ENCODE measurements at places on chromosomes 3 and 15.

DNA sequence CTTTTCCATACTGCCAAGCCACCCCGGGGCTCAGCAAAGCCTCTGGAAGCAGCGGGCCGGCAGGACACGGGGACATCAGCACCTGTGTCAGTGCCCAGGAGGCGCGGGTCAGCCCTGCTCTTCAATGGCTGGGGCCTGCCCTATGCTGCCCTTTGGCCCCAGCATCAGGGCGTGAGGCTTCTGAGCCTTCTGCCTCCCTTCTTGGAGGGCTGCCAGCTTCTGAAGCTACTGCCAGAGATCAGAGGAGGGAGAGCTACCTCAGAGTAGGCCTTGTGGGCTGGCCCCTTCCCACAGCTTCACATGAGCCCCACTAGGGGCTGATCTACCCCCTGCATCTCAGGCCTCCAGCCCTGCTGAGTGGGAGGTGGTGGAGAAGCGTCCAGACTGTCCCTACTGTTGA lies 13.0 kb upstream of the TMEM115 start:
- DNase-seq = no peak

DNA sequence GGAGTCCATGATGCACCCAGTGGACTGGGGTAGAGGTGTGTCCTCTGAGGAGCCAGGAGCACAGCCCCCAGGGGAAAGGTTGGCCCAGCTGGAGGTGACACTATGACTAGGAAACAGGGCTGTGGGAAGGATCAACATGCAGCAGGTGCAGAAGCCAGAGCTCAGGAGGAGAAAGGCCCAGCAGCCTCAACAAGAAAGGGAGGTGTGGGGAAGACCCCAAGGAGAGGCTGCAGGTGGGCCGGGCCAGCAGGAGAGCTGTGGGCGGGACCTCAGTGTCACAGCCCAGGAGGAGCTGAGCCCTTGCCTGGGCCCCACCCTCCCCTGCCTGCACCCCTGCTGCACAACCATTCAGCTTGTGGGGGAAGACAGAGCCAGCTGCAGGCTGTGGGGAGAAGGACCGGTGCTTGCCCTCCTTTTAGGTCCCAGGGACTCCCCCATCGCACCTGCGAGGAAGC lies 18.4 kb upstream of the KLF13 start:
- DNase-seq = no peak

GRCh38 chr3:72263223-72263990 lies 478.5 kb upstream of the PROK2 start:
- no peak for DNase-seq

DNA sequence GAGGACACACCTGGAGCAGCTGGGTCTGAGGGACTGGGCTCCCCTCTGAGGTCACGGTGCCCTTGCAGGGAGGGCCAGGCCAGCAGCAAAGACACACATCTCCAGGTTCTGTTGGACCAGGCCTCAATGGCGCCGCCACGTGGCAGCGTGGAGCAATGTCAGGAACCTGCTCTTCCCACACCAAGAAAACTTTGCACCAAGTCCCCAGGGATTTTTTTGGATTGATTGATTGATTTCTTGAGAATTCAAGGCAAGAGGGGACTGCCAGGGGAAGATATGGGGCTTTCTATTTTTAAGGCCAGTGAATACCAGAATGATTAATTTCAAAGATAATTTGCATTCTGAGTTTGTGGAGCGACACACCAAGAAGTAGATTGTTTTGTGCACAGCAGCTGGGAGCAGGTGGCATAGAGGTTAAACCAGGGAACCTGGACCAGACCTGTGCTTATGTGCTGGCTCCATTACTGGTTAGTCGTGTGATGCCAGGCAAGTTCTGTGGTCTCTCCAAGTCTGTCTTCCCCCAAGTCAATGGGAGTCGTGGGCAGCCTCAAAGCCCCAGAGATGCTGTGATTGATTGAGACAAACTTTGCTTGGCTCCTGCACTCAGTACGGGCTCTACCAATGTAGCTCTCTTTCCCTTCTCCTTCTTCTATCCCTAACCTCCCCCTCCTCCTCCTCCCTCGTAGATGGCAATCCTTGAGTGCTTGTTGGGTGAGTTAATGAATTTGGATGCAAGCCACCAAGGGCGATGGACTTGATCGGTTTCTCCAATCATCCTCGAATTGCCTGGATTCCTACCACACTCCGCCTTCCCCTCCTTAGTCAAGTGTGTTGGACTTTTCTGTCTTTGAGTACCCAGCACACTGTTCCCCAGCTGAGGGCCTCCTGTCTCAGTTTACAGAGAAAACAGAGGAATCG lies 96.2 kb upstream of the TRPM1 start:
- DNase-seq = peak; percentile 63

DNA sequence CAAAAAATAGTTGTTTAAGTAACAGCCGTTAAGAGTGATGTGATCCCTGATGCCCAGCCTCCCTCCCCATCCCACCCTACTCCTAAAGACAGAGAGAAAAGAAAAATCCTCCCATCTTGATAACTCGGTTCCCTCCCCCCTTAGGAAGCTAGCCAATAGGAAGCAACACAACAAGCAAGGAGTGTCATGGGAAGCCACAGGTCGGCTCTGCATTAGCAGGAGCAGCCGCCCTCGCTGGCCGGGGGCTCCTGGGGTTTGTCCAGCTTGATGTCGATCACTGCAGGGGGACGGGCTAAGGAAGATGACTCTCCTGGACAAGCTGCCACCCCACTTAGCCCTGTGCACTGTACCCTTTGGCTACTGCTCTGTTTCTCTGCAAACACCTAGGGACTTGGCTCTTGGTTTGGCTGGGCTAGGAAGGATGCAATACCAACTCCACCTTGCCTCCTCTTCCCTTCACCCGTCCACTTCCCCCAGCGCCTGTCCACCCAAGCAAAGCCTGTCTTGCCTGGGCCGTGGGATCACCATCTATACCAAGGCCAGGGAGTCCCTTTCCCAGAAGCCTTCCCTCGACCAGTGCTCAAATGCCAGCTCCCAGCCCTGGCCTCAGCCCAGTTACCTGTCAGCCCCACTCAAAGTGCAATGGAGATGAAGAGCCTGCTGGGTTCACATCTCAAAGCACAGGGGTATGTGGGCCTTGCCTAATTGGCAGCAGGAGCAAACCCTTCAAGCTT lies 23.1 kb downstream of the SRPRB start:
- no peak for DNase-seq

- no peak for DNase-seq
Measured at GRCh38 chr3:22893101-22893500, 310.0 kb upstream of the UBE2E2 start.

Data from stimulated activated naive CD8-positive, alpha-beta T cell treated with anti-CD3 and anti-CD28 coated beads, Interleukin-15, Interleukin-2, amounts not matched to agents 100 U/mL and 50 U/mL, for 24 hours (primary cell).